Activated CD8-positive, alpha-beta memory T cell treated with anti-CD3 and anti-CD28 coated beads, Interleukin-2, amount 50 U/mL, for 48 hours (primary cell): ENCODE measurements at places on chromosomes 4 and X.

DNA sequence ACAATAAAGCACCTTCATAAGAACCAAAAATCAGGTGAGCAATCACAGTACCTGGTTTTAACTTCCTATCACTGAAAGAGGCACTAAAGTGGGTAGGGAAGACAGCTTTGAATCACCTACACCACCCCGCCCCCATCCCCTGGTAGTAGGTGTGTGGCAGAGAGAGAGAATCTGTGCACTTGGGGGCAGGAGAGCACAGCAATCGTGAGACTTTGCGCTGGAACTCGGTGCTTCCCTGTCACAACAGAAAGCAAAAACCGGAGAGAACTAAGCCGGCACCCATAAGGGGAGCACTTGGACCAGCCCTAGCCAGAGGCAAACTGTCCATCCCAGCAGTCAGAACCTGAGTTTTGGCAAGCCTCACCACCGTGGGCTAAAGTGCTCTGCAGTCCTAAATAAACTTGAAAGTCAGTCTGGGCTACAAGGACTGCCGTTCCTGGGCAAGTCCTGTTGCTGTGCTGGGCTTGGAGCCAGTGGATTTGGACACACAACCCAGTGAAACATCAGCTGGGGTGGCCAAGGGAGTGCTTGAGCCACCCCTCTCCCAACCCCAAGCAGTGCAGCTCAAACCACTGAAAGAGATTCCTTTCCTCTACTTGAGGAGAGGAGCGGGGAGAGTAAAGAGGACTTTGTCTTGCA is 32.1 kb downstream of the NDUFB11 start:
- no peak for DNase-seq

GRCh38 chr4:88989990-88990389 is 67.0 kb downstream of the FAM13A start:
- DNase-seq: no peak

GRCh38 chr4:155954118-155954685 is 536 bp upstream of the CTSO start:
- DNase-seq: peak; percentile 52

DNA sequence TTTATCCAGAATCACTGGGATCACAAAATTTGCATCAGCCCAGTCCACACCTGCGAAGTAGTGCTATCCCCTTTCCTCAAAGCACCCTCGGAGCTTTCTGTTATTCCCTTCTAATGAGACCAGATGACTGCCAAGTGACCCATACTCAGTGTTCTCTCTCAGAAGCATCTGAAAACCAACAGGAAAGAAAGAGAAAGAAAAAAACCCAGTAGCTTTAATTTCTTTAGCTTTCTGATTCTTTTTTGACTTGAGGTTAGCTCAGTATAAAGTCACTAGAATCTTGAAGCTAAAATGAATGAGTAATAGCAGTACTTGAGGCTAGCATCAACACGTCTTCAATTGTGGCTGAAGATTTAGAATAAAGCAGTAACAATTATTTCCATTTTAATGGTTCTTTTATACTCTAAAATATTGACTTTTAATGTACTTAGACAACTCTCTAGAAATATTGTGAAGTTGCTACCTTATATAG is 124.4 kb downstream of the ANK2 start:
- no peak for DNase-seq

DNA sequence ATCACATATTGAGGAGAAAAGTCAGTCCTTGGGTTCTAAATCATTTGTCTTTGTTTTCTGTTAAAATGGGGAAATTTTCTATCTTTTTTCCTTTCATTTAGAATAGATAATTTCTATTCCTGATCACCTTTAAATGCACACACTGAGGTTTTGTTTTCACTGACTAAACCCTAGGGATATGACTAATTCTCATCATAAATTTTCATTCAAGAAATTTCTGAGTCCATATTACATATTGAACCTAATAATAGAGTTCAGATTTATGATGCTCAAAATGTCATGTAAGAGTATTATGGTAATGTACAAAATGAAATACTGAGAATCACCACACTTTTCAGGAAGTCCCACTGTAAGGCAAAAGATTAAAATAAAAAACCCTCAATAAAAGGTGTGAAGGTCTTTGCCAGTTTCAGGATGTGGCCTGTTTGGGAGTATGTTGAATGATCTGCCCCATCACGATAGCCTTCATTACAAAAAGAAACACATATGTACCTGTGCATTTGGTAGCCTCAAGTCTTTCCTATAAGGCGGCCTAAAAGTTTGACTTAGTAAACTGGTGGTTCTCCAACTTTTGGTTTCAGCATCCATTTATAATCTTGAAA is 49.4 kb downstream of the LEF1 start:
- DNase-seq: no peak

- DNase-seq: no peak
Observed at GRCh38 chr4:153154007-153154975, 50.0 kb upstream of the TRIM2 start.

- DNase-seq: no peak
Observed at GRCh38 chr4:147760695-147761094, 28.8 kb downstream of the ARHGAP10 start.

DNA sequence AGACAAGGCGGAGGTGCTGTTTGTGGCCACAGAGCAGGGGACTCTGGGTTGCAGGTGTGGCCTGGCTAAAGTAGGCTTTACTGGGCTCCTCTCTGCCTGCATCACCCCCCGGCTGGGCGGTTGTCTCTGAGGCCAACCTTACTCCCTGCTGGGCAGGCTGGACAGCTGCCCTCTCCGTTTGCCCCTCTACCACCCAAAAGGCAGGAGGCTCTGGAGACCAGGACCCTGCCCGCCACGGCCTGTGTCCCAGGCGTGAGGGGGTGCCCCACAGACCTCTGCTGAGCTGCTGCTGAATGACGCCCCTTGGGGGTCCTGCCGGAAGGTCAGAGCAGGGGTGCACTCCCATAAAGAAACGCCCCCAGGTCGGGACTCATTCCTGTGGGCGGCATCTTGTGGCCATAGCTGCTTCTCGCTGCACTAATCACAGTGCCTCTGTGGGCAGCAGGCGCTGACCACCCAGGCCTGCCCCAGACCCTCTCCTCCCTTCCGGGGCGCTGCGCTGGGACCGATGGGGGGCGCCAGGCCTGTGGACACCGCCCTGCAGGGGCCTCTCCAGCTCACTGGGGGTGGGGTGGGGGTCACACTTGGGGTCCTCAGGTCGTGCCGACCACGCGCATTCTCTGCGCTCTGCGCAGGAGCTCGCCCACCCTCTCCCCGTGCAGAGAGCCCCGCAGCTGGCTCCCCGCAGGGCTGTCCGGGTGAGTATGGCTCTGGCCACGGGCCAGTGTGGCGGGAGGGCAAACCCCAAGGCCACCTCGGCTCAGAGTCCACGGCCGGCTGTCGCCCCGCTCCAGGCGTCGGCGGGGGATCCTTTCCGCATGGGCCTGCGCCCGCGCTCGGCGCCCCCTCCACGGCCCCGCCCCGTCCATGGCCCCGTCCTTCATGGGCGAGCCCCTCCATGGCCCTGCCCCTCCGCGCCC is 920 bp downstream of the HTT-AS start:
- DNase-seq: no peak

- no peak for DNase-seq
Observed at GRCh38 chr4:19319607-19320006, 932.1 kb upstream of the SLIT2 start.

DNA sequence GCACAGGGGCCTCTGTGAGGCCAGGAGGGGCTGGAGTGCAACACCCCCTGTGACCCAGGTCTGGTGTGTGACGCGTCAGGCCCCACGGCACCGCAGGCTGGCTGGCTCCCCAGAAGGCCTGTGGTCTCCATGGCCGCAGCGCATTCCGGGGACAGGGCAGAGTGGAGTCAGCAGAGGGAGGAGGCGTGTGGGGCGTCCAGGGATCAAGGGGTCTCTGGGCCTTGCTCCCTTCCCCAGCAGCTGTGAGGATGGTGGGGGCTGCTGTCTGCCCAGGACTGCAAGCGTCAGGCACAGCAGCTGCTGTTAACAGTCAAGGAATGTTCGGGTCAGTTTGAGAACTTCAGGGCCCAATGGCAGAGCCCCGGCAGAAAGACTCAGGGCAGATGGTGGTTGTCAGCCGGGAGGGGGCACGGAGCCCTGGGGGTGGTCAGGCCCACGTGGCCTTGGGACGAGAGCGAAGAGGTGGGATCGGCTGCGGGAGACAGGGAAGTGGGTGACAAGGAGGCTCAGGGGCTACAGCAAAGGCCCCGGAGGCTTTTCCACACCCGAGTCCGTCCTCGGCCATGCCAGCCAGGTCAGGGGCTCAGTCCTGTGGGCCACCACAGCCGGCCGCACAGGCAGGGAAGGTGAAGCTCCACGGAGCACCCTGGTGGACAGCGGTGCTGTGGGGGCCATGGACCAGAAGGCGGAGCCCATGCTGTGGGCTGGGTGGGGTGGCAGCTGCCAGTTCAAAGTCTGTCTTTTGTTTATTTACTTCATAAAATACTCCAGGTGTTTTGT is 18.3 kb downstream of the PCGF3 start:
- no peak for DNase-seq

DNA sequence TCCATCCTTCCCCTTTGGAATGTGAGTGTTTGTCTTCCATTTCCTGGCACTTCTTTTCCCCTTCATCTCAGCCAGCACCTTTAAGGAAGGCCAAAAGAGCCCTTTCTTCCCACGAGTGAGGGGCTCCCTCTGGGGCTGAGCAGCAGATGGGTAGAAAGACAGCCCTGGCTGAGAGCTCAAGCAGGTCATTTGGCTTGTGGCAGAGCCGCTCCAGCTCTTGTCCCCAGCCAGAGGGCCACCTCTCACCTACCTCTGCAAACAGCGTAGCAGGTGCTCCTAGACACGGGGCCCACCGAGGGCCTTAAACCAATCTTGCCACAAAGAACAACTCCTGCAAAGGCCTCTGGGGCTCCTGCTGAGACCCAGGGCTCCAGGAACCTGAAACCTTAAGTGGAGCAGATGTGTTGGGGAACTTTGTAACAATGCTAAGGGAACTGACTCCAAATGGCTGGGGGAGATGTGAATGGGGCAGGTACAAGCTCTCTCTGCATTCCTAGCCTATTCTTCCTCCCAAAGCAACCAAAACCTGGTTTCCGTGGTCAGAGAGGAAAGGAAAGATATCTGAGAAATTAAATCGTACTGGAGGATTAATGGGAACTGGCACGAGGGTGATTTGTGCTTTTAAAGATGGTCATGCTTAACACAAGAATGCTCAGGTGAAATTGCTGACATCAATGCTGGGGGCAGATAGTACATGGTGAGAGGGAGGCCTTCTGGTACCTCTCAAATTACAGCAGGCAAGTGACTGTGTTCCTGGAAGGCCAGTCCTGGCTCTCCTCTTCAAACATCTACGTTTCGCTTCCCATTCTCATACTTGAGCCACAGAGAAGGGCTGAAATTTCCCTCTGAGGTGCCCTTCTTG is 27.0 kb downstream of the TFDP3 start:
- DNase-seq: no peak

GRCh38 chr4:89000844-89001360 is 56.1 kb downstream of the FAM13A start:
- no peak for DNase-seq

- no peak for DNase-seq
Observed at GRCh38 chr4:150072906-150073714, 5.1 kb upstream of the DCLK2 start.

GRCh38 chr4:15917297-15917696 is 21.2 kb downstream of the FGFBP1 start:
- no peak for DNase-seq

DNA sequence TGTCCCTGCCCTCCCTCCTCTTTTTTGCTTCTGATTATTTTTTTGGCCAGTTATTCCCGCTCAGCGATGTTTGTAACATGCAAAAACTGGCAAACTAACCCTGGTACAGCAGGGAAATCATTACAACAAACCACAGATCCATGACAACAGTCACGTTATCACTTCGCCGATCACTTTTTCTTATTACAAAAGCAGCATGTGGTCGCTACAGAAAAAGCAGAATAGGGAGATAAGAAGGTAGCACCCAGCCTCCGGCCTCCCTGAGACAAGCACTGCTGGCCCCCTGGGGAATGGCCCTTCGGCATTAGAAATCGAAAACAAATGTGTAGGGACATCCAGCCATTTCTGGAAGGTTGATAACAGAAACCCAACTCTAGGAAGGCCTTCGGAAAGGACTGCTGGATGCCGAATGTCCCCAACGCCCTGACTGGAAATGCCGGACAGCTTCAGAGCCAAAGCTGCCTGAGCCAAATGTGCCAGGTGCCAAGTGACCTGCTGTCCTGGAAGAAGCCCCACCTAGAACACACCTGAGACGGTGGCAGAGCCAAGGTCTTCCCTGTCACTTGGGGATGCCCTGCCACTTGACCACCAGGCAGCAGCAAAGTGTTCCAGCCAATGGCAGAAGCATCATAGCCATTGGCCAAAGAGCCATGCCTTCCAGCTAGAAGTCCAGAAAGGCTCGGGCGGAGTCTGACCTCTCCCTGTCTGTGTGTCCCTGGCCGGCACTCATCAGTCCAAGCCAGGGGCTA is 2.9 kb downstream of the IDH3G start:
- no peak for DNase-seq
